CD4-positive, alpha-beta T cell treated with Interleukin-21 for 1 hour (primary cell): ENCODE measurements at places on chromosomes 2 and 18.

DNA sequence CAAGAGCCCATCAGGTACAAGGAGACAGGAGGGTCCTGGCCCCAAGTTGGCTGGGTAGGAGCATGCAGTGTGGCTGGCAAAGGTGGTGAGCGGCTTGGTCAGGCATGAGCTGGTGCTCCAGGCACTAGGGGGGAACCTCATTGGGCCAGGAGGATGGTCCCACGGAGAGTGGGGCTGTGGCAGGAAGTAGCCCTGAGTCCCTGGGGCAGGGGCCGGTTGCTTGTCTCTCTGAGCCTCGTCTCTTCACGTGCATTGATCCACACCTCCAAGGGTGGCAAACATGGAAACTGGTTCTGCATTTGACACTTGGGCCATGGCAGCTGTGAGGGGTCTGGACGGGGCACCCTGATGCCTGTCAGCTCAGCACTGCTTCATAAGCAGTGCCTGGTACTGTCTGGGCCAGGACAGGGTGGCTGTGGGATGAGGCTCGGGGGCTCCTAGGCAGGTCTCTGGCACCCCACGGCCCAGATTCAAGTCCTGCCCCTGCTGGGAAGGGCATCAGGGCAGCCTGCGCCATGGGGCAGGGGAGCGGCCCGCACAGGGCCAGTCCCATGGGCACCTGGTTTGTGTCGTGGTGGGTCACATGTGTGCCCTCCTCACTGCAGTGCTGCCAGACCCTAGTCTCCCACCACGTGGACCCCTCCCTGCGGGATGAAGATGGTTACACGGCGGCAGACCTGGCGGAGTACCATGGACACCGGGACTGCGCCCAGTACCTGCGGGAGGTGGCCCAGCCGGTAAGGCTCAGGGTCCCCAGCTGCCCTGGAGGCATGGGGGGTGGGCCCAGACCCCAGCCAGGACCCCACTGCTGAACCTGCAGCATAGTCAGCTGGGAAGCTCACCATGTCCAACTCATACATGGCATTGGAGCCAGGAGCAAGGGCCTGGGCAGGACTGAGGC is 16.4 kb downstream of the ESPNL start:
- no peak for DNase-seq

DNA sequence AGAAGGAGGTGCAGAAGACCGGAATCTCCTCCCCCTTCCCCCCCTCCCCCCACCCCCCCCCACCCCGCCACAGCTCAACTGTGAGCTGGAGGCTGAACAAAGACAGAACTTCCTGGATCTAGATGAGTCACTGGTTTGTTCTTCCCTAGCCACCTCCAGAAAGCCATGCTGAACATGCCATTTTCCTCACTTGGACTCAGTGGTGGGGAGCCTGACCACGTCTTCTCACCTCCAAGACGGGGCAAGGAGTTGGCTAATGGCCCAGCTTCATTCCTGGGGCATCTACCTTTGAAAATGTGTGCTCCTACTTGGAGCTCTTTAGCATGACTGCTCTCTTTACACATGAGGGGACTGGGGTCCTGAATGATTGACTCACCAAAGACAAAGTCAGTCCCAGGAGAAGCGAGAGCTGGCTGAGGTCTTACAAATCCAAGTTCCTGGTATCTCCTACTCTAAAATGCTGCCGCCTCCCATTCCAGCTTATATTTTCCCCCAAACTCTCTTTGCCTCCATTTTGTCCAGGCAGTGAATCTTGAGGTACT is 22.6 kb upstream of the FZD5 start:
- DNase-seq: no peak

DNA sequence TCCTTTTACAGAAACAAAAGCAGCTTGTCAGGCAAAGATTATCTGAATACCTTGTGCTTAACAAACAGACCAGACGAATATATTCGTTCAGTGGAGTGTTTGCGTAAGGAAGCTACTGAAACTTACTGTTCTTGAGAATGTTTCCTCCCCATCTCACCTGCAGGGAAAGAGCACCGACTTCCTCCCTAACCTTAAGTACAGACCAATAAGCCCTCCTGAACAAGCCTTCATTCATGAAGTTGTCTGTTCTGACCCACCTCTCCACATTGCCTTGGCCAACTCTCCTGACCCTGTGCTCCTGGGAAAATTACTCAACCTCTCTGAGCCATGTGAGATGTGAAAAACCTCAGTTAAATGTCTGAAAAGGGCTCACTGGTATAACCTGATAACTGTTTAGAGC is 35.2 kb downstream of the STK39 start:
- no peak for DNase-seq

- DNase-seq: peak; percentile 63
These were observed 8.8 kb downstream of the GKN2 start for GRCh38 chr2:68943581-68944568.

GRCh38 chr2:20576598-20577115 is 74.2 kb downstream of the HS1BP3 start:
- DNase-seq: peak; percentile 78

DNA sequence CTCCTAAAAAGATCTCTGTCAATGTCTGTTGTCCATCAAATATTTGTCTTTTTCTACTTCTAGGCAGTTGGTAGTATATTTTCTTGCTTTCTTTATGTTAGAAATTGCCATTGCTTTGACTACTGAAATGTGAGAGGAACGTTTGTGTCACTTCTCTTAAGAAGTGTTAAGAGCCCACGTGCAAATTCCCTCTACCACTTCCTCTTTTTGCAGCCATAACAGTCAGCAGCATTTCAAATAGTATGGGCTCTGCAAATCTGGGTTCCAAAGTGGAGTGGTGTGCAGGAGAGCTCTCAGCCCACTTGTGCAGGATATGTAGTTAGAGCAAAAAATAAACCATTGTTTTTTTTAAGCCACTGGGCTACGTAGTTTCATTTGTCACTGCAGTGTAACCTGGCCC is 314.0 kb downstream of the MEIS1 start:
- DNase-seq: no peak

DNA sequence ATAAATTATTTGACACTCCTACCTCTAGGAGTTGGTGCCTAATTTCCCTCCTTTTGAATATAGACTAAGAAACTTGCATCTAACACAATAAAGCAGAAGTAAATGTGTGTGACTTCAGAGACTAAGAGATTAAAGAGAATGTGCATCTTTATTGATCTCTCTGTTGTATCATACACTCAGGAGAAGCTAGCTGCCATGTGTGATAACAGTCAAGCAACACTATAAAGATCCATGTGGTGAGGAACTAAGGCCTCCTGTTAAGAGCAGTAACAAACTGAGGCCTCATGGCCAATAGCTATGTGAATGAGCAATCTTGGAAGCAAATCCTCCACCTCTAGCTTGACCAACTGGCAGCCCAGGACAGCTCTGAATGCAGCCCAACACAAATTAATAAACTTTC is 3.4 kb downstream of the FANCL start:
- no peak for DNase-seq

DNA sequence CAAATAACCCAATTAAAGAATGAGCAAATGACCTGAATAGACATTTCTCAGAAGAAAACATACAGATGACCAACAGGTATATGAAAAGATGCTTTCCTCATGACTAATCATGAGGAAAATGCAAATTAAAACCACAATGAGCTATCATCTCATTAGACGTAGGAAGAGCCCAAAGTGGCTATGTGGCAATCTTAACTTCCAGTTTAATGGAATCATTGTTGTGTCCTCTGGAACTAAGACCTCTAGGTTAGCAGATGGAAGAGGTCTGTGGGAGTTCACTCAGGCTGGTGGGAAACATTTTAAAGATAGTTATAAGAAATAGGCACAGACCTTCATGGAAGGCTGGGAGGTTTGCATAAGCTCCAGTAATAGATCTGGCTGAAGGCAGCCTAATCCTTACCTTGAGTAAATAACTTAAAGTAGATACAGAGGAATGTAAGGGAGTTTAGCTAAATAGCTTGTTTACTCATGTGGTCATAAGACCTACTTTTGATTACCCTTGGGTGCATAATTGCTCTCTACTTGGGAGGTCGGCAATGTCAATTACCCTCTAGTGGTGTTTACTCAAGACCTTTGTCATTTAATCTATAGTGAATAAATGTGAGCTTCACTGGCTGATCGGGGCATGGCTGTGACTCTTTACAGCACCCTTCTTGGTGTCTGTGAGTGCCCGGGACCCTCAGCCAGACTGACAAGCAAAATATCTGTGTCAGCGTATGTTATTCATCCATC is 119.0 kb downstream of the GULP1 start:
- DNase-seq: no peak

DNA sequence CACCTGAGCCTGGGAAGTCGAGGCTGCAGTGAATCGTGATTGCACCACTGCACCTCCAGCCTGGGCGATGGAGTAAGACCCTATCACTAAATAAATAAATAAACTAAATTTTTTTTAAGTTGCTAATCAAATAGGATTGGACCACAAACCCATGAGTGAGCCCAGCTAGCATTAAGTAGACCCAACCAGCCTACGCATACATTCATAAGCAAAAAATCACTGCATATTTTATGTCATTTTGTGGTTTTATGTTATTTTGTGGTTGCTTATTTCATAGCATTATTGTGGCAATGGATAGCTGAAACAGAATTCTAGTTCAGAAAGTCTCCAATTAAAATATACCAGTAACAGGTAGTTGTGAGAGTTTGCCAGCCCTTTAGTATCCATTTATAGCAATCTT is 29.1 kb upstream of the ZC3H15 start:
- no peak for DNase-seq

DNA sequence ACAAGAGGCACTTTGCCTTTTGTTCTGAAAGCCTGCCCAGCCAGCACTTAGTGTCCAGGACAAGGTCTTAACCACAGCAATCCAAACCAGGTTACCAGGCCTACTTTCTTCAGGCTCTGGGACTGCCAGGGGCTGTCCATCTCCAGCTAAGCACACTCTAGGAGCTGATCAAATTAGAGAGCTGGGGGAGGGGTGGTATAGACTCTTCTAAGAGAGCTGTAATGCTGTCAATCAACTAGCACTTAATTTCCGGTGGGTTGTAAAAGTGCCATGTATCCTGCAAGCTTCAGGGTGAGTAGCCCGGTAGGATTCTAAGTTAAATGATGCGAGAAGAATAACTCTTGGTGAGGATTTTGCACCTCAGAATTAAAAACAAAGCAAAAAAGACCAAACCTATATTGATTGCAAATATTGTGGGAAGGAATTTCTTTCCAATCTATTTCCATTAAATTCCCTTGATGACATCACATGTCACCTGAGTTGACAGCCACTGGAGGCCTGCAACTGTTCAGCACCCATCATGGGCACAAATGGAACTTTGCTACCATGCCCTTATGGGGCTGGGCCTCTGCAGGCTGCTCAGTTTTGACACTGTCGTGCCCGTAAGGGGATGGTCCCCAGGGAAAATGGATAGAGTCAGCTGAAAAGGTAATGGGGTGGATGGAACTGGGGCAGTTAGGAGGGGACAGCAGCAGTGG is 8.7 kb upstream of the COX7A2L start:
- DNase-seq: no peak

DNA sequence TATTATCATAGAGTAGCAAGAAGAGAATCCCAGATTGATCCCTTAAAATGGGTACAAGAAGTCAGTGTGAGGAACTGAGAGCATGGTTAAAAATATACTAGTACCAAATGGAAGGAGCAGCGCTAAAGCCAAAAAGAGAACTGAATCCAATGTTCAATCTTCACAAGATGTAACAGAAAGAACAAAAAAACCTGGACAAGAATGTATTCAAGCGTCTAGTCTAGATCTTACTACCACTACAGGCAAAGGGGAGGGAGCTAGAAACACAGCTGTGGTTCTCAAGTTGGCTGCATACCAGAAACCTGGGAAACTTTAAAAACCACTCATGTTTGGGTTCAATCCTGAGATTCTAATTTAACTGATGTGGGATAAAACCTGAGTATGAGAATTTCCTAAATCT is 57.5 kb downstream of the PIAS2 start:
- DNase-seq: no peak

GRCh38 chr2:131413148-131413747 is 49.3 kb upstream of the RAB6D start:
- DNase-seq: peak; percentile 56

DNA sequence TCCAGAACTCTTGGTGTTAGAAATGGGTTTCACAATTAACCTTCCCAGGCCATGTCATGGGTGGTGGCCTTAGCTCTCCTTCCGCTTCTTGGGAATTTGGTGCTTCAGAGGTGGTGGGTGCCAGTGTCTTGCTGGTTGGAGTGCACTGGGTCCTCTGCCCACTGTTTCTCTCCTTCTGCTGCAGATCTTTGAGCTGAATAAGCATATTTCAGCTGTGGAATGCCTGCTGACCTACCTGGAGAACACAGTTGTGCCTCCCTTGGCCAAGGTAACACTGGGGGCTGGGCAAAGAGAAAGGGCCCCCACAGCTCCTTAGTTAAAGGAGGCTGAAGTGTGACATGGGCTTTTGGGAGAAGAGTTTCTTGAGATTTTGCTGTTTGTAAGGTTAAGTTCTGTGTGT is 32.0 kb upstream of the PRLH start:
- DNase-seq: no peak

GRCh38 chr18:24930971-24931370 is 421.0 kb downstream of the ZNF521 start:
- DNase-seq: no peak

DNA sequence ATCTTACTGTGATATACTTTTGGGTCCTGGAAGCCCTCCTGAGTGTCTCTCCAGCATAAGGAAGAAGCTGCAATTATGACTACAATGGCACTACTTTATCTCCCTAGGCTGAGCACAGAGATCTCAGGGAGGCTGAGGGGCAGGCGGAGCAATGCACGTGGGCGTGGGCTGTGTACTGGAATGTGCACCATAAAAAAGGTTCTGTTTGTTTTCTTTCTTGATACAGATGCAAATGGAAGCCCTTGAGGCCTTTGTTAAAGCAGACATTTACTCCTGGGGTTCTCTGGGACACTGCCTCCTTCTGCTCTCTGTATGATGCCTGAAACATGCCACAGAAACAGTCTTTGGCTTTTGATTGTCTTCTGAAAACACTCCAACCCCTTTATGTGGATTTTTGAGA is 79.1 kb upstream of the DLX2 start:
- DNase-seq: no peak

DNA sequence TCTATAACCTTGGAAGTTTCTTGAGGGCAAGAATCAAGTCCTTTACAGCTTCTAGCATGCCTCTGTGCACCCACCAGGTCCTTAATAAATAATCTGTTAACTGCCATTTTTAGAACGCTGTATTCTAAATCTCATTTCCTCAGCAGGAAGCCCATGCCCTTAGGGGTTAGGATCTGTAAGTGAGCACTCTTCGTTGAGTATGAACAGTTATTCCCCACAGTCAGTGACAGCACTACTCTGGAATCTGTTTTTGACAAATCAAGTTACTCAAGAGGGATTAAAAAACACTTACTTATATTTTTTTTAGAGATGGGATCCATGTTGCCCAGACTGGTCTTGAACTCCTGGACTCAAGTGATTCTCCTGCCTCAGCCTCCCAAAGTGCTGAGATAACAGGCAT is 14.6 kb downstream of the PAIP2B start:
- DNase-seq: no peak

DNA sequence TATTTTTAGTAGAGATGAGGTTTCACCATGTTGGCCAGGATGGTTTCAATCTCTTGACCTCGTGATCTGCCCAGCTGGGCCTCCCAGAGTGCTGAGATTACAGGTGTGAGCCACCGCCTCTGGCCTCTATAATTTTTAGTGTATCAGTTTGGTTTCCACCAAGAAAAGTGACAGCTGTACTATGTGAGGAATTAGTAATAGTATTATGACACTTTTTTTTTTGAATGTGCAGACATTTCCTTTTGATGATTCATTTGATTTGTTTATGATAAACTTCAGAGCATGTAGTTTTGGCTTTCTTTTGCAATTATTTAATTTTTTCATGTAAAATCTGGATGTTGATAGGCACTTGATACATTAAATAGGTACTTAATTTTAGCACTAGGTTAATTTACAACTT is 61.5 kb downstream of the PTPN4 start:
- no peak for DNase-seq
